ENCODE measurements at places on chromosomes 16 and 17.

DNA sequence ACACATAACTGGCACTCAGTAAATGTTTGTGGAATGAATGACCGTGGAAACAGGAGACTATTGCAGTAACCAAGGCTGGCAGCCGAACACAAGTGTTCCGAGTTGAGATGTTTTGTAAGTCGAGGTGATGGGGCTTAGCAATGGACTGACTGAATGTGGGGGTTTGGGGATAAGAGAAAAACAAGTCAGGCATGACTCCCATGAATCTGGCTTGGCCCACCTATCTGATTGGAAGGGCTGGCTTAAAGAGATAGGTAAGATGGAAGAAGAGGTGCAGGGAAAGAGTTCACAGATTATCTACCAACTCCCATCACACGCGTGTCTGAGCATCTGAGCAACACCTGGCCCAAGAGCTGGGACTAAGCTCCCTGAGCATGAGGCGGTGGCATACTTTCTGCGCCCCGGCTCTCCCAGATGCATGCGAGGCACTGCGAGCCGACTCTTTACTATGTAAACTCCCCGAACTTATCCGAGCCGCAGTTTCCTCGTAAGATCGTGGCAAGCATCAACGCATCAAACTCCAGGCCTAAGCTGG is 539 bp downstream of the IFT20 start:
- DNase-seq = no peak

DNA sequence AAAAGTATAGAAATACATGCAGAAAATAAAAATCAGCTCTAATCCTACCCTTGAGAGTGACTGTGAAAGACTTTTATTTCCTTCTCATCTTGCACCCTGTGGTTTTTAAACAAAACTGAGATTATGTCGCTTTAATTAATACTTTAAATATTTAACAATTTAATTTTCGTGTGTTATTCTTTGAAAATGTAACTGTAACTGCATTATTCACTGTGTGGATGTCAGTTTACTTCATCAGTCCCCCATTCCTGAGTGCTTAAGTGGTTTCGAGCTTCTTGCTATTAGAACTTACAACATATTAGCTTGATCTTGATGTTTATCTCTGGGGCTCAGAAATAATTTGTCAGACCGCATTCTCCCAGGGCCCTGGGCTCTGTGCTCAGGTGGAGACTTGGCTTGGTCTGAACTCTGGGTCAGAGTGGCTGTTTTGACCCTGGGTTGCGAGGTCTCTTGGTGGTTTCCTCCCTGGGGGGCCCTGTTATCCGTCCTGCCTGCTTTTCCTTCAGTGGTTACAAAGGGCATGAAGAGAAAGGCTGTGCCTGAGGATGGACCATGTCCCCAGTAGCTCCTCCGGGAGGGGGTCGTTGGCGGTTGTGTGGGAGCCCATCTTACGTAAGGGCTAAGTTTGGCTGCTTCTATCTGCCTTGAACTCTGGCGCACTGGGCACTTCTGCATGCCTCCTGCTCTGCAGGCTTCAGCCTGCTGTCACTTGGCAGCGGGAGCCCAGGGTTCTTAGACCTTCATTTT is 25.7 kb downstream of the AKAP1 start:
- no peak for DNase-seq

DNA sequence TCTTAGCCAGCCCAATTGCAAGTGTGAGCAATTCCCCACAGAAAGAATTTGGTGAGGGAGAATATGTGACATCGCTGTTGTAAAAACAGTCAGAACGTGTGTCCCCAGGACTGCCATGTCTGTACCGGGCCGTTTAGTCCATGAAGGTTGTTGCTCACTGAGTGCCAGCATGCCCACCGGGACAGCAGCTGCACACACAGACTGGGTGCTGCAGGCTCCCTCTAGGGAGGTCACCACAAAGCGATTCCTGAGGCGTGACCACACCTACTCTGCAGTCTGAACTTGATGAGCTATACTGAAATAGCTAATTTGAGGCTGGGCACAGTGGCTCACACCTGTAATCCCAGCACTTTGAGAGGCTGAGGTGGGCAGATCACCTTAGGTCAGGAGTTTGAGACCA is 44.1 kb upstream of the ADORA2B start:
- DNase-seq = no peak

GRCh38 chr17:58944166-58944565 is 162.5 kb downstream of the TRIM37 start:
- DNase-seq = no peak

GRCh38 chr16:58511933-58512815 is 3.1 kb upstream of the SETD6 start:
- DNase-seq = peak; percentile 68

GRCh38 chr17:76417499-76418143 is 33.2 kb downstream of the SPHK1 start:
- DNase-seq = no peak

DNA sequence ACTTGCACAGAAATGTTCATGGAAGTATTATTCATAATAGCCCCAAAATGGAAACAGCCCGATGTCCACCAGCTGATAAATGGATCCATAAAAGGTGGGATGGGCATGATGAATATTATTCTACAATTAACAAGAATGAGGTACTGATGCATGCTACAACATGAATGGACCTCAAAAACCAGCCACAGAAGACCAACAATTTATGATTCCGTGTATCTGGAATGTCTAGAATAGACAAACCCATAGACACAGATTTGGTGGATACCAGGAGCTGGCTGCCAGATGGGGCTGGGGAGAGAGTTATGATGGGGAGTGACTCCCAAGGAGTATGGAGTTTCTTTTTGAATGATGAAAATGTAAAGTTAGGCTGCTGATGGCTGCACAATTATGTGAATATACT is 10.8 kb upstream of the NAGLU start:
- no peak for DNase-seq

DNA sequence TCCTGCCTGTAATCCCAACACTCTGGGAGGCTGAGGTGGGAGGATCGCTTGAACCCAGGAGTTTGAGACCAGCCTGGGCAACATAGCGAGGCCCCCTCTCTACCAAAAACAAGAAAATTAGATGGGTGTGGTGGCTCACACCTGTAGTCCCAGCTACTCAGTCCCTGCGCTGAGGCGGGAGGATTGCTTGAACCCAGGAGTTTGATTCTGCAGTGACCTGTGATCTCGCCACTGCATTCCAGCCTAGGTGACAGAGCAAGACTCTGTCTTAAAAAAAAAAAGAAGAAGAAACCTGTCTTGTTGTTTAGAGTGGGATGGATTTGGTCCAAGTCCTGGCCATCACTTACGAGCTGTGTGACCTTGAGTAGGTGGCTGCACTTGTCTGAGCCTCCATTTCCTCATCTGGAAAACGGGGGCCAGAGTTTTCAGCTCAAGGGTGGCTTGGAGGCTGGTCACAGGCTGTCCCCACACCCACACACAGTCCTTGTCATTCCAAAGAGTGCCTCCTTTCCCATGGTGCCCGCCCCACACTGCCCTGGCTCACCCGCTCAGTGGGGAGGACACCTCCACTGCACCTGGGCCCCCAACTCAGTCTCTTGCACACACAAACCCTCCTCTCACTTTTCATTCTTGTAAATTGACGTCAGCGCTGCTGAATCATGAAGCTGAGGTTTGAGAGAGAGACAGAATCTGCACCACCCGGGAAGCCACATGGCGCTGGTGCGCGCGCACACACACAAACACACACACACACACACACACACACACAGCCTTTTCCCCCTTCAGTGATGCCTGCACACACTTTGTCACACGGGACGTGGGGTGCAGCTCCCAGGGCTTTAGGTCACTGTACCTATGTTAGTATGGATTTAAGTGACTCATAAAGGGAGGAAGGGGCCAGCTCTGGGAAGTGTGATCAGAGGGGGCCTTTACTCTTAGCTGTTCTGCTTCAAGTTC is 4.2 kb downstream of the SOCS1 start:
- DNase-seq = no peak

DNA sequence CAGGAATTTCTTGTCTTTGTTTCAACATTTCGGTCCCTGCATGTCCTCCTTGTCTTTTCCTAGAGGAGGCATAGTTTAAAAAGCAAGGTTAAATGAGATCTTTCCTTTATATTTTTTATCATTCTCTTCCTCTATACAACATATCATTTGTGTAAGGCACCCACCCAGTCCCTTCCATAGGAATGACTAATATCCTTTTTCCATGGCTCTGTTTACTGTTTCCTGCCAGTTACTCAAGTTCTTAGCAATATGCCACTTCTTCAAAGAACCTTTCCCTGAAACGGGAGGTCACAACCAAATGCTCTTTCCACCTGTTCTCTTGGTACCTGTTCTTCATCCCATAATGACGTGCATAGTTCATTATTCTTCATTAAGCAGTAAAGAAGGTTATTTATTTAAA is 1237.1 kb upstream of the GOT2 start:
- no peak for DNase-seq

- no peak for DNase-seq
These were observed 8.9 kb upstream of the RBFOX3 start for GRCh38 chr17:79619636-79620206.

- no peak for DNase-seq
These were observed 12.3 kb downstream of the SDR42E2 start for GRCh38 chr16:22174642-22175041.

DNA sequence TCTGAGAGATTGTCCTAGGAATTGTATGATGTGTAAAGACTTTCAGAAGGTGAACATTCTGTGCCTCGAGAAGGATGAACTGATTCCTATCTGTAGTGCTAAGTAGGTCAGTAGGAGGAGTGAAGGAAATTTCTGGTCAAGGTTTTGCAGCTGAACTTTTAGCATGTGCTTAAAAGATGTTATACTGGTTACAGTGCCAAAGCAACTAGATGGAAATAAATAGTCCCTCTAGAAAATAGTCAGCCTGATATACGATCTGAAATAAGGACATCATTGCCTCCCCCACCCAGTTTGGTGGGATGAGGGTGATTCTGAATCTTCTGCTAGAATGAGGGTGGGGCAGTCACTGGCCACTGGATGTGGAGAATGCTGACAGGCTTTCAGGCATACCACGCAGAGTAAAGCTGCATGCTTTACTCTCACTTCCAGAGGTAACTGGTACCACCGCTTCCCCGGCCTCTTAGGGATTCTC is 57.2 kb upstream of the VPS4A start:
- DNase-seq = no peak

DNA sequence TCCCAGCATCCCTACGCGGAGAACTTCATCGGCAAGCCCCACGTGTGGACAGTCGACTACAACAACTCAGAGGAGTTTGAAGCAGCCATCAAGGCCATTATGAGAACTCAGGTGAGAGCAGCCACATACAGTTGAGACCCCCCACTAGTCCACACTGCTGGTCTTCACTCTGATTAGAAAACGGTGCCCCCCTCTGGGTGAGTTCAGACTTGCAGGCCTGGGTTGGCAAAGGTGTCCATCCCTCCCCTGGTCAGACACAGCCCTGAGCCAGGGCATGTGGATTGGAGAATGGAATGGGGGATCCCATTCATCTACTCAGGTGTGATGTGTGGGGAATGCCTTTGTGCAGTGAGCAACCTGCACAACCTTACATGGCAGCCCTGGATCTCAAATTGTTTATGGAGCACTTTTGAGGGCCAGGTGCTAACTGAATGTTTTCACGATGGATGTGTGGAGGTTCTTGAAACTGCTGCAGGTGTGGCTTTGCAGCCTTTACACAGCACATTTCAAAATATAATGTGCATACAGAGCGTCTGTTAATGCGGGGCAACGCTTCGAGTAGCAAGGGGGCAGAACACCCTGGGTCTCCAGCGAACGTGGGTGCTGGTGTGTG is 72.6 kb downstream of the MGAT5B start:
- no peak for DNase-seq

DNA sequence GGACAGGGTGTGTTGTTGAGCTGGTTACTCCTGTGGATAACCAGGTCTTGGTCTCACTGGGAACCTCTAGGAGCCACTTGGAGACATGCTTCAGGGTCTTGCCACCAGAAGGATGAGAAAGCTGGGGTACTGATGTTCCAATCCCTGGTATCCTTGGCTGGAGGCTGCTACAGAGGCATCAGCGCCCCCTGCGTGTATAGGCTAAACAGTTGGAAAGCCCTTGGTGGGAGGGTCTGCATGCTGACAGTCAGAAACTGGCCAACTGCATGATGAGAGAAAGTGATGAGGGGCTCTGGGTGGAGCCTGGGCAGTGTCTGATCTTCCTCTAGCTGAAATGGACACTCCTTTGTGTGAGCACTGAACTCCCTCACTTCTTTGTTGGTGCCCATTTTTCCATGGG is 536.9 kb downstream of the XYLT1 start:
- no peak for DNase-seq

- no peak for DNase-seq
These were observed 30.0 kb upstream of the HEATR6 start for GRCh38 chr17:60108712-60109111.

DNA sequence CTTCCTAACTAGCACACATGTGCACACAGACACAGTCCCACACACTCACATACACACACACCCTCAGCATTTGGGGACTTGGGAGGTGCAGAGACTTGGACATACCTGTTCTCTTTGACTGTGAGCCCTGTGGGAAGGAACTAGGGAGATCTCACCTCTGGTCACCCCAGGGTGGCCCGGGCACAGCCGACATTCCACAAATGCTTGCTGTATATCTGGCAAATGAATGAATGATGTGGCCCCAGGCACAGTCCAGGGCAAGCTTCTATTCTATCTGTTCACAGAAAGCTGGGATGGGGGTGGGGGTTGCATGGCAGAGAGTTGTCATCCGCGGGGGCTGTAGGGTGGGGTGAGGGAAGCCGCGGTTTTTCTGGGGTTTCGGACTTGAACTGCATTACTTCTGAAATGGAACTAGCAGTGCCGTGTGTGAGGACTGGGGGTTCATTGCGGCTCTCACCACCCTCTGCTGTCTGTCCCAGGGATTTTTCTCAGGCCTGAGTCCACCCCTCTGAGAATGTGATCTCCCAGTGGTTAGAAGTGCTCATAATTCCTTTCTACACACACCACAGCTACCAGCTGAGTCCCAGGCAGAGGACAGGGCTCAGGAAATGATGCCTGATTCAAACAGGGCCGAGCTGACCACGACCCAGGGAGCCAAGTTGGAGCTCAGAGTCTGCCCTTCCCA is 3.3 kb upstream of the RIPOR1 start:
- DNase-seq = no peak

DNA sequence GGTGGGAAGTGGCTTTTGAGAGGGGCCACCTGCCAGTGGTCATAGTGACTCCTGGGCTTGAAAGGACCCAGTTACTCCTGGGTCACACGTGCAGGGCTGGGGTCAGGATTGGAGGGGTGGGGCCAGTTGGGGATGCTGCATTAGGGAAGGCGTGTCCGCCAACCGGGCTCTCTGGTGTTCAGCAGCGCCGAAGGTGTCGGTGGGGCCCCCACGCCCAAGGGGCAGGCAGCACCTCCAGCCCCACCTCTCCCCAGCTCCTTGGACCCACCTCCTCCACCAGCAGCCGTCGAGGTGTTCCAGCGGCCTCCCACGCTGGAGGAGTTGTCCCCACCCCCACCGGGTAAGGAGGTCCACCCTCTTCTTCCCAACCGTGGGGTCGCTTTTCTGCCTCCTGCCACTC is 9.5 kb downstream of the ABI3 start:
- DNase-seq = no peak

DNA sequence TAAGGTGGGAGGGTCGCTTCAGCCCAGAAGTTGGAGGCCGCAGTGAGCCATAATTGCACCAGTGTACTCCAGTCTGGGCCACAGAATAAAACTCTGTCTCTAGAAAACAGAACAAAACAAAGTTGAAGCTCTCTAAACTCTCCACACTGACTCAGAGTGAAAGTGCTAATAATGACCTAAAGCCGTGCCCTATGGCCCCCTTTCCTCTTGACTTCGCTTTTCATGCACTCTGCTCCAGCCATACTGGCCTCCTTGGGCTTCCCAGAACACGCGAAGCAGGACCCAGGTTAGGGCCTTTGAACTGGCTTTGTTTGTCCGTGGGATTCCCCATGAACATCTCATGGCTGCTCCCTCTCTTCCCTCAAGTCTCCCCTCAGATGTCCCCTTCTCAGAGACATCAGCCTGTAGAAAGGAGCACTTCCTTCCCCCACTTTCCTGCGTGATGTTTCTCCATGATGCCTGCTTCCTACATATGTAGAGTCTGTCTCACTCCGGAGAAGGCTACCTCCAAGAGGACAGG is 18.6 kb upstream of the SPN start:
- no peak for DNase-seq
